ENCODE measurements at places on chromosomes 3 and 15.

DNA sequence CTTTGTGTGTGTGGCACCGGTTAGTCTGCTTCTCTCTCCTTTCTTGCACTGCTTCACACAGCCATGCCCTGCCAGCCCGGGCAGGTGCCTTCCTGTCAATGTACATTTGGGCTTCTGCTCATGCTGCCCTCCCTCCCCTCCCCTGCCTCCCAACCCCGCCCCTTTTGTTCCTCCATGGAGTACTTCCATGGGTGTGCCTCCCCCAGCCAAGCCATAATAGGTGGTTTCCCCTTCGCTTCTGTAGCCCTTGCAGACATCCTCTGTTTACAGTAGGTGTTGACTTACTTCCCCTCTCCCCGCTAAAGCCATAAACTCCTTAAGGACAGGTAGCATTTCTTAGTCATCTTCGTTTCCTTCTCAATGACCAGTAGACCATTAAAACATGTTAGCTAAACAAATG is 31.8 kb upstream of the CRTC3 start:
- no peak for DNase-seq
- H3K27me3 ChIP-seq: no peaks in the 10 kb centered on the region
- no peaks in the 10 kb centered on the region for H3K4me1 ChIP-seq
- H3K4me3 ChIP-seq: no peak overlapping the region
- no peak overlapping the region for H3K27ac ChIP-seq

- no peaks in the 10 kb centered on the region for H3K27me3 ChIP-seq
- H3K4me1 ChIP-seq: peaks cover 68% of the 10 kb centered on the region
- H3K27ac ChIP-seq: peak overlapping the region; percentile 1
- no peaks in the 10 kb centered on the region for H3K36me3 ChIP-seq
- no peak for DNase-seq
Measured at GRCh38 chr3:171841620-171842000, 1.5 kb upstream of the TMEM212 start.

DNA sequence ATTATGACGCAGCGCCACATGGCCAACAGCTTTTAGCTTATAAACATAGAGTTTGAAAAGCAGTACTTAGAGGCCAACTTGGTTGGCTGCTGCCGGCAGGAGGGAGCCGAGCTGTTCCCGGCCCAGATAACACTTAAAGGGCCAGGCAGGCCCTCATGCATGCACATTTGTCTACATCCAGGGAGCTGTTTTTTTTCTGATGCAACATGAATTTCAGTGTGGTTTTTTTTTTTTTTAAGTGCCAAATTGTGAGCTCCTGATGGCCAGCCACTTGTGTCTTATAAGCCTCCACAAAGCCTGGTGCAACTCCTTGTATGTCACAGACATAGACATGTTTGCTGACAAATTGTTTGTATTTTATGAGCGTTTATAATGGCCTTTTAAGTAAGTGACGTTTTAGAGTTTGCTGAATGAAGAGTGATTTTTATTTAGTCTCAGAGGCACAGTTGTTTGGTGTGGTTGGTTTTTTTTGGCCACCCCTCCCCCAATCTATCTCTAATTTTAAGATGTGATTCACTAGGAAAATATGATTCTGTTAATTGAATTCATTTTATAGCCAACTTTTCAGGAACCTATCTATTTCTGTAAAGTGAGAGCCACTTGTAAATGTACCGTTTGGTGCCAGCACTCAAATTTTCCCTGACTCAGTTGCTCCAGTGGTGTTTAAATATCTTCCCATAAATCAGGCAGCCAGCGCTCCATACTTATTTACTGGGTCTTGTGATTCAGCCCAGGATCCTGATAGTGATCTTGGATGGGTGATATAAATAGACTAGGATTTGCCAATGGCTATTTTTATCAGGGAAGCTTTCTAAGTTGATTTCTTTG is 134.3 kb downstream of the VGLL4 start:
- peak overlapping the region; percentile 95 for H3K27ac ChIP-seq
- no peaks in the 10 kb centered on the region for H3K27me3 ChIP-seq
- H3K36me3 ChIP-seq: no peaks in the 10 kb centered on the region
- no peak for DNase-seq

GRCh38 chr15:101376615-101377395 is 81.8 kb upstream of the SNRPA1 start:
- H3K4me1 ChIP-seq: peaks cover 5% of the 10 kb centered on the region
- H3K36me3 ChIP-seq: no peaks in the 10 kb centered on the region
- no peak overlapping the region for H3K4me3 ChIP-seq
- peaks cover 14% of the 10 kb centered on the region for H3K27me3 ChIP-seq
- DNase-seq: peak; percentile 65

DNA sequence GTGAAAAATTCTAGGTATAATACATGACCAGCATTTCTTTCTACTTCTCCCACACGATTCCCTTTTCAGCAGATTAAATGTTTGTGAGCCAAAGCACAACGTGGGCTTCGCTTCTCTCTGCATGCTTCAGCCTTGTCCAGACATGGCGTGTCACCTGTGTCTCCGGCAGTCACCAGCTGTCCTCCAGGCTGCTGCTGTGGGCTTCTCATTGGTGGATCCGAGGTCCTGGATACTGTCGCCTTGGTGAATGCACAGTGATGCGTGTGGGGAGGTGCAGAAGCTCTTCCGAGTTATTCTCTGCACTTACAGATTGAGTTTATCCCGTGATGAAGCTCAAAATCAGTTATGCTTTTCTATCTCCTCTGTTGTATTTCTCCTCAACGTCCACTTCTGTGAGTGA is 23.0 kb upstream of the GOLGA8J start:
- no peak for DNase-seq
- H3K4me3 ChIP-seq: no peak overlapping the region
- peaks cover 1% of the 10 kb centered on the region for H3K36me3 ChIP-seq
- H3K27ac ChIP-seq: no peak overlapping the region
- H3K4me1 ChIP-seq: peaks cover 23% of the 10 kb centered on the region
- H3K27me3 ChIP-seq: peaks cover 11% of the 10 kb centered on the region

Data from chondrocyte (in vitro differentiated cells).